Stimulated activated CD4-positive, alpha-beta T cell treated with anti-CD3 and anti-CD28 coated beads, Interleukin-4, amount 100 ng/mL, for 24 hours (primary cell): ENCODE measurements at places on chromosomes 3 and 15.

DNA sequence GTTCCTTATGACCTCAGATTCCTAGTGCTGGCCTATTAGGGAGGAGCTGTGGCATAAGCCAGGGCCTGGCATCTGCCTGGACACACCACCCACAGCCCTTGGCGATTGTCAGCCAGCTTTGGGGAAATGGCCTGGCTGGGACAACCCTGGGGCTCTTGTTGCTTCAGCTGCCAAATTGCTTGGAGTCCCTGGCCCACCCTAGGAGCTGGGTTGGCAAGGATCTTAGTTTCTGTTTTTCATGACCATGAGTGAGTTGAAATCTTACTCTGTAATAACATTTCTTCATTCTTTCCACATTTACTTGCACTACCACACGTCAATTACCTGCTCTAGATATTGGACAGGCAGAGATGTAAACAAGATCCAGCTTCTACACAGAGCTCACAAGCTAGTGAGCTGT lies 1.9 kb upstream of the MYZAP start:
- no peak for DNase-seq

- no peak for DNase-seq
These were observed 185.2 kb downstream of the MEIS2 start for GRCh38 chr15:36914960-36915808.

DNA sequence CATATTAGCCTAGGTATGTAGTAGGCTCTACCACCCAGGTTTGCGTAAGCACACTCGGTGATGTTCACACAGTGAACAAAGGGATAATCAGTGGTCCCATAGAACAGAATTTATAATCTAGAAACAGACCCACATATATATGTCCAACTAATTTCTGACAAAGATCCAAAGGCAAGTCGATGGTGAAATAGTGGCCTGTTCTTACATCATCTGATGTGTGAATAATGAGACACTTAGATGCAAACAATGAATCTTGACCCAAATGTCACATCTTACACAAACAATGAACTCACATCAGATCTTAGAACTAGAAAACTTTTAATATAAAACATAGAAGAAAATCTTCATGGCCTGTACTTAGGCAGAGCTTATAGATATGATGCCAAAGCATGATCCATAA lies 17.6 kb upstream of the TM2D3 start:
- DNase-seq = no peak

- no peak for DNase-seq
These were observed 939.7 kb downstream of the NSUN3 start for GRCh38 chr3:95002438-95003046.

DNA sequence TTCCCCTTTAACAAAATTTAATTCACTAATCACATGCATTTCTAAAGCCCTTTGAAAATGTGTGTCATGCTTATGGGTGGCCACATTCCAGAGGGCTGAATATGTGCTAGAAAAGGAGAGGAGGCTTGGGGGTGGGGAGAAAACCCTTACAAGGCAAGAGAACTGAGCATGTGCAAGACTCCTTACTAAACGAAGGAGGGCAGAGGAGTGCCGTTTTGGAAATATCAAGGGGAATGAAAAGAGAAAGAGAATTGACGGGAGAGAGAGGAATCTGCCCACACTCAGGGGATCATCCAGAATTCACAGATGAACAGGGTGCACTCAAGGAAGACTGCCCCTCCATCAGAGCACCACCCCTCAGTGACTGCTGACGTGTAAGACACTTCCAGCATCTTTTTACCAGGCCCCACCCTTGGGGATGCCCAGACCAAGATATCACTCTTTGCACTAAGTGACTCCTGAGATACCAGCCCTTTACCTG lies 37.9 kb upstream of the TSC22D2 start:
- no peak for DNase-seq

GRCh38 chr15:41416742-41417417 lies at the start of gene RTF1:
Gene RTF1, plus strand, starts transcription at chr15:41417095. Its CDS starts 21 bp downstream, at chr15:41417116.
- peak; percentile 96 for DNase-seq

GRCh38 chr3:157769378-157769777 lies 266.2 kb upstream of the VEPH1 start:
- no peak for DNase-seq

- no peak for DNase-seq
These were observed 178.7 kb downstream of the THRB start for GRCh38 chr3:24315971-24316370.

- DNase-seq = peak; percentile 34
These were observed 88.8 kb upstream of the TSEN2 start for GRCh38 chr3:12395349-12396012.

DNA sequence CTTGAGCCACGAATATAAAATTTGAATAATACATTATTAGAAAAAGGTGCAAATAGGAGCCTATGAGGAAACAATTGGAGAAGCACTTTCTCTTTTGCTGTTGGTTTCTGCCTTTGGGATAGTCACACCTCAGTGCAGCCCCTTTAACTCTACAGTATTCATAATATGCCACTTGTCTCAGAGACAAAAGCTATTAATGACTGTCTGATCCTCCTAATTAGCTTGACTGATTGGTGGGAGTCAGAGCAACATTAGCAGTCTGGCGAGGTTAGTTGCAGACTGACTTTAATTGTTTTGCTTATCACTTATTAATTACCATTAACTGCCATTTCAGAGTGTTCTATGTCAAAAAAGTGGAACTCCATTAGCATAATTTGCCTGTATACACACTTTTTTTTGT lies 225.0 kb upstream of the ARHGEF26 start:
- DNase-seq = no peak

GRCh38 chr15:36643551-36643950 lies 64.1 kb downstream of the CDIN1 start:
- DNase-seq = no peak

- no peak for DNase-seq
These were observed 342.2 kb downstream of the PDCD6IP start for GRCh38 chr3:34140616-34141015.

DNA sequence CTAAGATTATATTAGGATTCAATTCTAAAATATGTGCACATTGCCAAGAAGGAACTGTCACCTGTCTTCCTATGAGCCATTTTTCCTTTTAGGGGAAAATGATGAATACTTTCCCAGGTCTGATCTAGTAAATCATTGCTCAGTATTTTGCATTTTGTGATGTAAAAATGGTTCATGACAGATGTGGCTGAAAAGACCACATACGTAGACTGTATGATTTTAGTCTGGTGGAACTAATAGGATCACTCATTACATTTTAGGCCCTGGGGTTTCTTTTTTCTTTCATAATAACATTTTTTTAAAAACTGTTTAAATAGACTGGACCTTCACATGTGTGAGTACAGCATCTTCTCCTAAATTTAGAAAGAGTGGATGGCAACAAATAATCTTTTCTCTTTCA lies 201.7 kb upstream of the MLF1 start:
- DNase-seq = no peak

DNA sequence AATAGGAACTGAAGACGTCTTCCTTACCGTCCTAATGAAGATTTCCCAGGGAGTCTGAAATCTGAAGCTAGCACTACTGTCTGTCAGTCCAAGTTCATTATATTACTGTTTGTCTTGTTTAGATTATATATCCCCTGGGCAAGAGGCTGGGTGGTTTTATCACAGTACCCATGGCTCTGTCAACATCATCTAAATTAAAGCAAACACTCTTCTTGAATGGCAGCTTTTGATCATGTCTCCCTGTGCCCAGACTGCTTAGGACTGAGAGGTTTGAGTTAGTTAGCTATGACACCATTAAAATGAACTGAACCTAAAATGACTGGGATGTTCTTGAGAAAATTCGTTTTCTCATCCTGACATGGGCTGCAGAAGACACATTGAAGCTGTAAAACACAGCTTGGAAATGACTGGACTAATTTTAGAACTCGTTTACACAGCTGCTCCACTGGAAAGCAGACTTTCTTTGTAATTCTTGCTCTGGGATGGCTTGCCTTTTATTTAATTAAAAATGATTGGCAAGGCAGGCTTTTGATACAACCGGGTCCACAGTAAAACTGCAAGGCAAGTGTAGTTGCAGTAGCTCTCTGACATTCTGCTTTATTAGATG lies 243.5 kb downstream of the MFSD1 start:
- no peak for DNase-seq

DNA sequence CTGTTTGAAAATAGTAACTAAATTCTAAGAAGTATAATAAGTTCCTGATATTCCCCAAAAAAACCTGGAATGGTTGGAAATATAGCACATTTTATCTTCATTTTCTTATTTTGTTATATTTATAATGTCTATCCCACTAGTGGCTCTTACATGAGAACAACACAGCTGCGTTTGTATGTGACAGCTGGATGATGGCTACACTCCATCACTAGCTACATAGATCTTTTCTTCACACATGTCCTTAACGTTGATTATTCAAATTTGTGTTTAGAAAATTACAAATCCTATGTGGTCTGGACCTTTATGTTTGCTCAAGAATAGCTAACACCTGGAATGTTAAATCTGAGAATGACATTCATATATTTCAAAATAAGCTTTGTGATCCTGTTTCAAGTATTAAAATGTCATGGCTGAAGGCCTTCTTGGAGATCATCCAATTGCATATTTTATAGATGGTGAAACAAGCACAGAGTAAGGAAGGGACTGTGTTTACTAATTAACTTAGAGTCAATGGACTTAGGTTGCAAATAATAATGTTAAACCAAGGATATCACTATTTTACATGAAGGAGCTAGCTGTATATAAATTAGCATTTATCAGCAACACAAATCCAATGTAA lies 60.8 kb downstream of the ATP13A5 start:
- DNase-seq = no peak

GRCh38 chr3:187728248-187728647 lies 17.0 kb downstream of the BCL6 start:
- no peak for DNase-seq

DNA sequence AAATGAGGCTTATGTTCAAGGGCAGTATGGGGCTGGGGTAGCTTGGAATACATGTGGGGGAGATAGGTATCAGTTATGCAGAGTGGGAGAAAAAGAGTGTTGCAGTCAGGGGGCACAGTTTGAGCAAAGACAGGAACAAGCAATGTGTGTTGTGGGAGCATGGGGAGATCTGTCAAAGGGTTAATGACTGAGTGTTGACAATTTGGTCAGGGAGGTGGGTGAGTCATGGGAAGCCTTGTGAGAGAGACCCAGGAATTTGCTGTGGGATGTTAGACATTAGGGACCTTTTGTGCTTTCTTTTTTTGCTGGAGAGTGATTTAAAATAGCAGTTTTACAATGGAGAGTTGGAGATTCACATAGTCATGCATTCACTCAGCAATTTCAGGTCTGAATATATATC lies 221.6 kb upstream of the NR2E3 start:
- no peak for DNase-seq

- no peak for DNase-seq
These were observed 434.9 kb upstream of the THRB start for GRCh38 chr3:24929521-24929920.

GRCh38 chr15:52717481-52717880 lies 38.3 kb upstream of the ATOSA start:
- DNase-seq = no peak

GRCh38 chr3:52990637-52991036 lies 55.2 kb downstream of the SFMBT1 start:
- DNase-seq = no peak

DNA sequence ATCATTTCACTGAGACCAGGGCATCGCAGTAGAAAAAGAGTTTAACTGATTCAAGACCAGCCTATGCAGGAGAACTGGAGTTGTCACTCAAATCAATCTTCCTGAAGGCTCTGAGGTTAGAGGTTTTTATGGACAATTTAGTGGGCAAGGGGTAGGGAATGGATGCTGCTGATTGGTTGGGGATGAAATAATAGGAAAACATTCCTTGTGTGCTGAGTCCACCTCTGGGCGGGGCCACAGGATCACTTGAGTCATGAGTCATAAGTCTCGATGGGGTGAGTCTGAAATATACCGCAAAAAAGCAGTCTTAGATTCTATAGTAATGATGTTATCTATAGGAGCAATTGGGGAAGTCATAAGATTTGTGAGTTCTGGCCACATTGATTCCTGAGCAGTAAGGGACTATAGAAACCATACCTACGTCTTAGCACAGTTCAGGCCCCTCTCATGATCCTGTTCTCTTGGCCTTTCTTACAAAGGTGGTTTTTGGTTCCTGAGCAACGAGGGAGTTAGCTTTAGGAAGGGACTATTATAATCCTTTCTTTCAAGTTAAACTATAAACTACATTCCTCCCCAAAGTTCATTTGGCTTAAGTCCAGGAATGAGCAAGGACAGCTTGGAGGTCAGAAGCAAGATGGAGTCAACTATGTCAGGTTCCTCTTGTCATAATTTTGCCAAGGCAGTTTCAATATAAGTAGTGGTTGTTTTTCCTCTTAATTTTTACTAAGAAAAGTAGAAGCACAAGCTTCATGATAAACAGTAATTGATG lies 2.7 kb upstream of the OPA1 start:
- DNase-seq = no peak

DNA sequence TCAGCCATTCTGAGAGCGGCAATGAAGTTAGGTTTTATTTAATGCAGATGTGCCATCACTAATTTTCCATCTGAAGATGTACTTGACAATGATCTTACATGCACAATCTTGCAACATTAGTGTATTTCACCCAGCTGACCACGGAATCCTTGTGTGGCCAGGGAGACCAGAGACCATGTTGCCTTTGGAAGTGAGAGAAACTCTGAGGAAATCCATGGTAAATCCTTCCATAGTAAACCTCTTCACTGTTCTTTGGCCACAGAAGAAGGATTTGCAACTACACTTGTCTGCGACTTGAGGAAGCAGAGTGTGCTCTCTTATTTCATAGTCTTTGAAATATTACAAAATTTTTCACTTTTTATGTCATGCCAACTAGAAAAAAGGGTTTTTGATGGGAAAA lies 128.4 kb upstream of the IGSF10 start:
- no peak for DNase-seq

DNA sequence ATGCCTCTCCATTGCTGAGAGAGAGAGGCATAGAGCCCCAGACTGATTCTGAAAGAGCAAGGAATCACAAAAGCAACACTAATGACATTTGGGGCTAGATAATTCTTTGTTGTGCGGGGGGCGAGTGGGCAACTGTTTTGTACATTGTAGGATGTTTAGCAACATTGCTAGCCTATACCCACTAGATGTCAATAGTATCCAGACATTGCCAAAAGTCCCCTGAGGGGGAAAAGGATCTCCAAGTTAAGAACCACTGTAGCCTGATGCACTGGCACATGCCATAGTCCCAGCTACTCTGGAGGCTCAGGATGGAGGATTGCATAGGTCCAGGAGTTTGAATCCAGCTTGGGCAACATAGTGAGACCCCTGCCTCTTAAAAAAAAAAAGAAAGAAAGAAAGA lies 22.8 kb upstream of the GOLM2 start:
- no peak for DNase-seq

DNA sequence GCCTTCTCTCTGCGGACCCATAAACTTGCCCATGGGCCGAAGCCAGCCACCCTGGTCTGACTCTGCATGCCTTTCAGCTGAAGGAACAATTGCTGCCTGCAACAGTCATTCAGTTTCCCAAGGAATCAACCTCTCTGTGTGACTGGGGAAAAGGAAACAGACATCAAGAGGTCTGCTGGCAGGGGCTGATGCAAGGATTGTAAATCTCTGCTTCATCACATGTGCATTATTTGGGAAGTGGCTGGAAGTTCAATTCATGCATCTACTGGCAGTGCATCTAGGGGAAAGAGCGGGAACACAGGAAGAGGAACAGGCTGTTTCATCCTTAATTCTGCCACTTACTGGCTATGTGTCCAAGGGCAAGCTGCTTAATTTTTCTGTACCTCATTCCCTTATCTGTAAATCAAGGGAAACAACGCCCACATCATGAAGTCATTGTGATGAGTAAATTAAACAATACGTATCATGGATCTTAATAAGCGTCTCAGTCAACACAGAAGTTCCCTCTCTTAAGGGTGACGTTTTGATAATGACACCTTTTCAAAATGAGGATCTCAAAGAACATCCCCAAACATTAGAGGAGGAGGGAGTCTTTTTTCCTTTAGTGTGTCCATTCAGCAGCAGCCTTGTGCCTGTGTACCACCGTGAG lies 17.4 kb upstream of the ADPGK start:
- no peak for DNase-seq
